GM12892 (cell line): ENCODE measurements at places on chromosomes 3 and 15.

DNA sequence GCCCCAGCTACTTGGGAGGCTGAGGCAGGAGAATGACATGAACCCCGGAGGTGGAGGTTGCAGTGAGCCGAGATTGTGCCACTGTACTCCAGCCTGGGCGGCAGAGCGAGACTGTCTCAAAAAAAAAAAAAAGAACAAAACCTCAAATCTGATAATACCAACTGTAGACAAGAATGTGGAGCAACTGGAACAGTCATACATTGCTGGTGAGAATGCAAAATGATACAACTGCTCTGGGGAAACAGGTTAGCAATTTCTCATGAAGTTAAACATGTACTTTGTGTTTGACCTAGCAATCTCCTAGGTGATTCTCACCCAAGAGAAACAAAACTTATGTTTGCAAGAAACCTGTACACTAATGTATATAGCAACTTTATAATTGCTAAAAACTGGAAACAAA, 4.4 kb upstream of the VHL start:
- DNase-seq: no peak

DNA sequence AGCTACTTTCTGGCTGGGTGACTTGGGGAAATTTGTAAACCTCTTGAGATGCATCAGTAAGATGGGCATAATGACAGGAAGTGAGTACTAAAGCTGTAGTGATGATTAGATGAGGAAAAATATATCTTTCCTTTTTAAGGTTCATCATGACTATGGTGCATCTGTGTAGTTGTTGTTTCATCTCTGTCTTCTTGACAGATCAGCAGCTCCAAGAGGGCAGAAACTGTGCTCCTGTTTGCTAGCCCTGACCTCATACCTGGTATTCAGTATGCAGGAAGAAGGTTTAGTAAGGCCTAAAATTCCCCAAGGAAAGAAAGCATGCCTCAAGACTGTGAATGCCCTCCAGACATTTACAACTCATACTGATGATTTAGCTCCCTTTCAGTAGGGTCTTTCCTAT, 82.5 kb upstream of the PSMD6 start:
- DNase-seq: no peak

- no peak for DNase-seq
These were observed 266.9 kb downstream of the OCA2 start for GRCh38 chr15:27832237-27832596.

- DNase-seq: no peak
These were observed 48.2 kb upstream of the MYO5C start for GRCh38 chr15:52343831-52344230.

- DNase-seq: no peak
These were observed 57.0 kb downstream of the SUMF1 start for GRCh38 chr3:4409971-4410573.

DNA sequence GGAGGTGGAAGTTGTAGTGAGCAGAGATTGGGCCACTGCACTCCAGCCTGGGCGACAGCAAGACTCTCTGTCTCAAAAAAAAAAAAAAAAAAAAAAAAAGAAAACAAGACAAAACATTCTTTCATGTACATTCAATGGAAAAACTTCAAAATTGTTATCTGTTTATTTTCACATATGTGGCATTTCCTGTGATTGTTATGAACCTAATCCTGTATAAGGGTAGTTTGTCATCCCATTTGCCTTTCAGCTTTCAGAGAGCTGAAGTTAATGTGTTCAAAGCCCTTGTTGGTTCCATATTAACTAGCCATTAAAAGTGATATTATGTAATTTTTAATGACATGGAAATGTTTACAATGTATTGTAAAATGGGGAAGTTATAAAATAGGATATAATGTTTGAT, 17.3 kb upstream of the NCK1 start:
- DNase-seq: no peak

DNA sequence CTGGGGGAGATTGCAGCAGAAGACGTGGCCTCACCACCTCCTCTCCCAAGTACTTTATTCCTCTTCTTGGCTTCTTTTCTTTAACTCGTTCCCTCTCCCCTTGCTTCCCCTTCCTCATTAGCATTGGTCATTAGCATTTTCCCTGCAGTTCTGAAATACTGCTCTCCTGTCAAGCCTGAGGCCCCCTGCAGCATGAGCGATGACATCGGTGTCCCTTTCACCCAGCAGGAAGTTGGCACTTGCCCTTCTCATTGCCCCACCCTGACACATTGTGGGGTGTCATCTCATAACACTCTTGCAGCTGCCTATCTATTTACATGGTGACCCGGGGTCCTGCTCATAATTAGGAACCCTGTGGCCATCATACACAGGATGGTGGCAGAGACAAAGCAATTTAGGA, 167.1 kb downstream of the ARRDC4 start:
- no peak for DNase-seq

GRCh38 chr3:17544632-17545031, 197.8 kb downstream of the TBC1D5 start:
- no peak for DNase-seq

DNA sequence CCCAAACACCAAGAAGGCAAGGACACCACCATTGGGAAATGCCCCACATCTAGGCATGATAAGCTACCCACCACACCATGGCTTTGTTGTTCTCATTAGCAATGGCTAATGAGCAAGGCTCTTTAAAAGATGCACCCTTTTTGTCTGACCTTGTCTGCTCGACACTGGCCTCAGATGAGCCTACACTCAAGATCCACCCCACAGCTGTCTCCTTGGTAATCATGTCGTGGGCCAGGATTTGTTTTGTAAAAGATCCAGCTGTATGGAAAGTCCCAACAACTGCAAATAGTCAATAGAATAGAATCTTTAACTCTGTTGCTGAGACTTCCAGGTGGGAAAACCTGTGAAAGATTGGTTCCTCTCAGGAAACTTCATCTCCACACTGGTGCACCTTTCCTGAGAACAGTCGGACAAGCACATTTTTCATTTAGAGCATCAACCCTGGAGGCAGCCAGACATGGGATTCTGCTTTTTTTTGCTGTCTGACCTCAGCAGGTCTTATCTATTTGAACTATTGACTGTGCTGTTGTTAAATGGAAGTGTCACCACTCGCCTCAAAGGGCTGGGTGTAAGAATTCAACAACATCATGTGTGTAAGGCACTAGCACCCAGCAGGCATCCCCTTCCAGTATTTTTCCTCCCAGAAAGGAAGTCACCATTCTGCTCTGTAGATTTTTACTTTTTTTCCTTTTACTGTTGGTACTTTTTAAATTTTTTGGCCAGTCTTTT, 35.5 kb downstream of the DUT start:
- DNase-seq: no peak

GRCh38 chr15:39592500-39592899, 11.6 kb downstream of the THBS1 start:
- DNase-seq: no peak

DNA sequence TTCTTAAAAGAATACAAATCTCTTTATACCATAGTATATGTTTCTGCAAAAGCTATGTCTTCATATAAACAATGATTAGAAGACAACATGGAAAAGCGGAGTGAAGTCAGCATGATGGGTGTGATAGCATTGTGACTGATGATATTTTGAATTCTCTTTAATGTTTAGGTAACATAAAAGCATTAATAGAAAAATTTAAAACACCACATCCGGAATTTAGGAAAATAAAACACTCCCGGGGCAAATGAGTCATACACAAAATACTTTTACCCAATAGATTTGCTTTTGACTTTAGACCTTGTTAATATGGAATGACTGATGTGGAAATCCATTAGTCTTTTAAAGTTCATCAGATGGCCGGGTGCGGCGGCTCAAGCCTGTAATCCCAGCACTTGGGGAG, 134.7 kb downstream of the P3H2 start:
- DNase-seq: no peak

- DNase-seq: no peak
These were observed 288.2 kb downstream of the ADAMTS17 start for GRCh38 chr15:100053474-100054121.

- DNase-seq: no peak
These were observed 22.5 kb downstream of the PXK start for GRCh38 chr3:58355179-58355578.

- no peak for DNase-seq
These were observed 267.5 kb downstream of the VGLL3 start for GRCh38 chr3:86723433-86723832.

- no peak for DNase-seq
These were observed 251.1 kb downstream of the TJP1 start for GRCh38 chr15:29570948-29571791.

GRCh38 chr3:21462141-21462540, 288.9 kb downstream of the ZNF385D start:
- DNase-seq: no peak

- DNase-seq: no peak
These were observed 262.6 kb downstream of the ABHD5 start for GRCh38 chr3:43953380-43953779.

GRCh38 chr3:81277853-81278252, 483.6 kb downstream of the GBE1 start:
- no peak for DNase-seq

DNA sequence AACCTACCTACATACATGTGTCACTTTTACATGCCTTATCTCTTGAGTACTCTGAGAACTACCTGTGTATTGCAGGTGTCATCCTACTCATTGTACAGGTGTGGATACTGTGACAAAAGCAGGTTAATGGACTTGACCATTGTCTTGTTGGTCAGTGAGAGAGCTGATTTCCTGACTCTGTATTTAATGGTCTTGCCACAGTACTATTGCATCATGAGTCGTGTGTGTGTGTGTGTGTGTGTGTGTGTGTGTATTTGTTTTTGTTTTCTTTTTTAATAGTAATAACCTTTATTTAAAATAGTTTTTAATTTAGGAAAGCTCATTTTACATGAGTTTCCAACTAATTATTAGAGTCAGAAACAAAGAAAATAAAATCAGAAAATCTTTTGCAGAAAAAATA, 7.7 kb downstream of the SELENOT start:
- no peak for DNase-seq

GRCh38 chr3:48847053-48847503, 596 bp downstream of the PRKAR2A start:
- peak; percentile 40 for DNase-seq

DNA sequence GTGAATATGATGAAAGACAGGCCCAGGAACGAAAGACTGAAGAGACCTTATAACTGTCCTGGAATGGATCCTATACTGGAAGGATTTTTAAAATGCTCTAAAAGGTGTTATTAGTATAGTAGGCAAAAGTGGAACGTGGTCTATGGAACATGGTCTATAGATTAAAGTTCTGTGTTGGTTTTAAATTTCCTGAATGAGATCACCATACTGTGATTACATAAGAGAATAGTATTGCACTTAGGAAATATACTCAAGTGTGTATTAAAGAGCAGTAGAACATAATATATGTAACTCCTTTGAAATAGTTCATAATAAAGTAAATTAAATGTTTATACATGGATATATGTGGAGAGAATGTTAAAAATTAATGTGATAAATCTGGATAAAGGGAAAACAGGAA, 68.2 kb downstream of the SPRED1 start:
- DNase-seq: no peak

GRCh38 chr3:10743366-10744097, 72.5 kb upstream of the SLC6A11 start:
- DNase-seq: no peak

- no peak for DNase-seq
These were observed 149.7 kb downstream of the KLF13 start for GRCh38 chr15:31476236-31476810.

- no peak for DNase-seq
These were observed 99.4 kb downstream of the SST start for GRCh38 chr3:187570776-187571175.

GRCh38 chr15:34102175-34102925, 467 bp downstream of the PGBD4 start:
- no peak for DNase-seq

- DNase-seq: no peak
These were observed 6.3 kb upstream of the RTP4 start for GRCh38 chr3:187361835-187362234.

DNA sequence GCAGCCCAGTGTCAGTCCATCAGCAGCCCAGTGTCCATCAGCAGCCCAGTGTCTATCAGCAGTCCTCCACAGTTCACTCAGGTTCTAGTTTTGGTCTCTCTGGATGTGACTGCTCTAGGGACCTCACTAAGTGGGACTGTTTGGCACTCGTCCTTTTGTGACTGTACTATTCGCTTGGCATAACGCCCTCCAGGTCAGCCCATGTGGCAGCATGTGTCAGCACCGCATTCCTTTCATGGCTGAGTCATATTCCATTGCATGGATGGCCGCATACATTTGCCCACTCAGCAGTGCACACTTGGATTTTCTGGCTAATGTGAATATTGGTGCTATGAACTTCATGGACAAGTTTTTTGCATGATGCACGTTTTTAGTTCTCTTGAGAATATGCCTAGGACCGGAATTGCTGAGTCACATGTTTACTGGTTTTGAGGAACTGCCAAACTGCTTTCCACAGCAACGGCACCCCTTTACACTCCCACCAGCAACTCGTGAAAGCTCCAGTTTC, 16.4 kb downstream of the CHST13 start:
- DNase-seq: no peak

GRCh38 chr3:115423170-115423569, 200.1 kb upstream of the GAP43 start:
- DNase-seq: no peak

DNA sequence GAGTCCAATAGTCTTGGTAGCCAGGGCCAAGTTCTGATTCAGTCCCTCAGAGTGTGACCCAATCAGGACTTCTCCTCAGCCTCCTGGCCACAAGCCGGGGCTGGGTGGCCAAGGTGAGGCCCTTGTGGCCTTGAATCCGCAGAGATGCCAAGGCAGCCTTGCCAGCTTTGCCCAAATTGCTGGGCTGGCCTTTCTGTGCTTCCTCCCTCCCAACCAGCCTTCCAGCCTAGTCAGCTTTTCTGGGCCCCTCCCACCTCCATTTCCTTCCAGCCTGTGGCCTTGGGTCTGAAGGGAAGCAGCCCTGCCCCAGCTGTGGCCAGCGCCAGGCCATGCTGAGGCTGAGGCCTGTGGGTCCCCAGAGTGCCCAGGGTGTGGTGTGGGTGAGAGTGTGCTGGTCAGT, 34.3 kb upstream of the ANKDD1A start:
- no peak for DNase-seq

DNA sequence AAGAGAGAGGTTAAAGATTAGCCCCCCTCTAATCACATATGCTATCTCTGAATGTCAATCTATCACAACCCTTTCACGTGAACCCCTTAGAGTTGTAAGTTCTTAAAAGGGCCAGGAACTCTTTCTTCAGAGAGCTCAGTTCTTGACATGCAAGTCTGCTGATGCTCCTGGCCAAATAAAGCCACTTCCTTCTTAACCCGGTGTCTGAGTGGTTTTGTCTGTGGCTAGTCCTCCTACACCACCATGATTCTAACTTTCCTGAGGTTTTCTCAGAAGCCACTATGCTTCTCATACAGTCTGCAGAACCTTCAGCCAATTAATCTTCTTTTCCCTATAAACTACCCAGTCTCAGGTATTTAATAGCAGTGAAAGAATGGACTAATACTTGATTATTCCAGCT, 231.1 kb upstream of the CNTN6 start:
- no peak for DNase-seq

- DNase-seq: no peak
These were observed 140.0 kb upstream of the MEF2A start for GRCh38 chr15:99425657-99426301.

GRCh38 chr3:78049521-78049920, 1009.6 kb downstream of the ROBO2 start:
- no peak for DNase-seq
